Mesothelial cell of epicardium (in vitro differentiated cells): ENCODE measurements at places on chromosomes 13 and 19. TPM values are rescaled to one million over a fixed set of nuclear protein-coding genes. Genes with fewer than 3 reads are reported as not detected.

- DNase-seq: no peak
These were observed 40.4 kb downstream of the LRCH1 start for GRCh38 chr13:46593398-46593797.

The FBXO17 gene
- total RNA-seq: 72.7 to 77.3 TPM (median 72.8 TPM) in 3 replicates

DNA sequence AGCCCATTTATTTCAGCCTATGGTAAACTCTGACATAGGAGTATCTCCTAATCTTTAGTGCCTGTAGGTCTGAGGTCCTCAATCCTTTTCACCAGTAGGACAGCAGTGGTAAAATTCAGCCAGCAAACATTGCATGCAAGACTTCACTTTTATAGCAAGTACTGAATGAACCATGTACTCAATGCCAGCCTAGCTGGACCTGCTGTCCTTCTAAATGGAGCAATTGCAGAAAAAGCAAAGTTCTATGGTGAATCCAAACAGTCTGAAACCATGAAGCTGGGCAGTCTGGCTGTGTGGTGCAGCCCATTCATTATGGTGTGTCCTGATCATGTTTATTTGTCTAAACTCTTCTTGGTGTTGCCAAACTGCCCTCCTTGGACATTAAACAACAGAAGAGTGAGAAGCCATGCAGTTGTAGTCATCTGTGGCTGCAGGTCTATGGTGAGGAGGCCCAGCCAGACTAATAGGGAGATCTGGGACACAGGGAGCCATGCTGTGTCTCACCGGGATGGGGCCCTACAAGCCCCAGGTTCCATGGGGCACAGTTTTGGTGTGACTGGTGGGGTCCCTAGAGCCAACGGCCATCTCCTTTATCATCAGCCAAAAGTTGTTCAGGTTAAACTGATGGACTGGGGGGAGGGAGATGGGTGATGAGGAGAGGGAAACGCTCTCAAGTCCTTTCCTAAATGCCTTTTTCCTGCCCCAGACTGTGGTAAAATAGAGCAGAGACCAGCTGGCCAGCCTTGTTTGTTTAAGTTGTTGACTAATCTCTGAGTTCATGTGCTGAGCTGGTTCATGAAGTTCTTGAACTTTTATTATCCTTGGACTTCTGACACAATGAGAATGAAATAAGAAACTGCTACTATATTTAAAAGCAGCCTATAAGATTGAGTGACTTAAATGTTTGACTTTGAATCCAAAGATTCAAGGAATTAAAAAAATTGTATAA, 20.6 kb upstream of the TNFSF11 start:
- no peak for DNase-seq

- DNase-seq: peak; percentile 90
These were observed at the start of gene TRPM4 for GRCh38 chr19:49157445-49158224. Gene TRPM4 (plus strand): TSS chr19:49157792. CDS start chr19:49157867, 75 bp downstream.

DNA sequence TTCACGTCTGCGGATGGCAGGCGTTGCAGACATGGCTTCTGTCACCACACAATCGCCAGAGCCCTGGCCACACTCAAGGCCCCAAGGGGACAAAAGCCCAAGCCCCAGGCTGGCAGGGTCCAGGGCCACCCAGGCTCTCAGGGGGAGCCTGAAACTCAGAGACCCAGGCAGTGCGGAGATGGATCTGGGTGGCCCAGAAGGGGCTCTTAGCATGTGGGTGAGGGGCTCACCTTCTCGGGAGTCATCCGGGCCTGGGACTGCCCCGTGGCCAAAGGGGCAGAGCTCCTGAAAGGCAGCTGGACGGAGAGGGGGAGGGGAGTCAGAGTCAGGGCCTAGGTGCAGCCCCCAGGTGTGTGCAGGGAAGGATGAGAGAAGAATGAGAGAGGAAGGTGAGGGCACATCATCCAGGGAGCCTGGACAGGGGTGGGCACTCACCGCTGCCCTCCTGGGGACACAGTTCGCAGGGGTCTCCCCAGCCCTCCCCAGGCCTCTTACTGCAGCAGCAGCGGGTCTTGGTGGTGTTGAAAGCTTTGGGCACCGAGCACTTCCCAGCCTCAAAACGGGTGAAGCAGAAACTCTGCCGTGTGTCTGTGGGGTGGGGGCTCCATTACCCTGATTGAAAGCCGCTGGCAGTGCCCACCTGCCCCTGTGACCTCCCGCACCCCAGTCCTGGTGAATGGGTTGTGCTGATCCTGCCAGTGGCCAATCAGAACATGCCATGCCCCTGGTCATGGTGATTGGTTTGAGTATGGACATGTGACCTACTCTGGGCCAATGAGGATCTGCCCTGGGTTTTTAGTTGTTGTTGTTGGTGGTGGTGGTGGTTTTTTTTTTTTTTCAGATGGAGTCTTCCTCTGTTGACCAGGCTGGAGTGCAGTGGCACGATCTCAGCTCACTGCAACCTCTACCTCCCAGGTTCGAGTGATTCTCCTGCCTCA, 37.4 kb downstream of the CCL25 start:
- DNase-seq: no peak

The CEACAM16 gene
- total RNA-seq: not detected in 3 replicates

- no peak for DNase-seq
These were observed 19.8 kb downstream of the CEACAM7 start for GRCh38 chr19:41668315-41668714.

DNA sequence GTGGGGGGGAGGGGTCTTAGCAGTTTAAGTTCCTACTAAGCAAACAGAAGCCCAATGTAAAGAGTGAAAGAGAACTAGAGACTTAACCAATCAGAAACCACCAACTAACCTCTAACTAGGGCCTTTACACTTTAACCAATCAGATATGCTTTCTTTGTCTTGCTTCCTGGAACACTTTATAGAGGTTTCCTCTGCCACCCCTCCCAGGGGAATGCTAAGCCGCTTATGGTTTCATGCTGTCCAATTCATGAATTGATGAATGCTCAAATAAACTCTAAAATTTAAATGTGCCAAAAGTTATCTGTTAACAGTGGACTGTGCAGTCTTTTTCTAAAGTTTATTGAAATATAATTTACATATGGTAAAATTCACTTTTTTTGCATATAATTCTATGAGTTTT, 33.9 kb upstream of the LATS2 start:
- no peak for DNase-seq

The GPR4 gene
- total RNA-seq: 0.09 TPM in 1 of 3 replicates, not detected in the others

DNA sequence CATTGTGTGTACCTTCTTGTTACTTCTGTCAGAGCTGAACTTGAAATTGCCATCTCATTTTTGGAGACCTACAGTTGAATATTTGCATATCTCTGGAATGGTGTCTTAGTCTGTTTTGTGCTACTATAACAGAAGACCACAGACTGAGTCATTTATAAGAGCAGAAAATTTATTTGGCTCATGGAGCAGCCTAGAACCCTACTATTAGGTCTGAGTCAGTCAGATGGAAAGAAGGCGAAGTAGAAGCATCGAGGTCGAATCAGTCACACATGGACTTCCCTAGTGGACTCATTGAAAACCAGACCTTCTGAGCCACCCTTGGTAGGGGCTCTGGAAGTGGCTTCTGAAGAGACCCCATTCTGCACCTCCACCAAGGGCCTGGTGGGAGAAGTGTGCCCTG, 33.9 kb upstream of the TPT1 start:
- DNase-seq: no peak

- DNase-seq: no peak
These were observed 865 bp downstream of the ZNF382 start for GRCh38 chr19:36605877-36606478.

- DNase-seq: peak; percentile 91
These were observed at the start of the genes MED29 and PAF1 for GRCh38 chr19:39390751-39391437. Gene MED29 (plus strand): TSS chr19:39391378. CDS start chr19:39391423, 45 bp downstream. Gene PAF1 (minus strand): TSS chr19:39391106. CDS start chr19:39390864, 242 bp downstream.

The ODAD3 gene
- 0.95 to 1.7 TPM (median 1.4 TPM) in 3 replicates for total RNA-seq

The PALM3 gene
- 2.0 to 2.4 TPM (median 2.3 TPM) in 3 replicates for total RNA-seq

DNA sequence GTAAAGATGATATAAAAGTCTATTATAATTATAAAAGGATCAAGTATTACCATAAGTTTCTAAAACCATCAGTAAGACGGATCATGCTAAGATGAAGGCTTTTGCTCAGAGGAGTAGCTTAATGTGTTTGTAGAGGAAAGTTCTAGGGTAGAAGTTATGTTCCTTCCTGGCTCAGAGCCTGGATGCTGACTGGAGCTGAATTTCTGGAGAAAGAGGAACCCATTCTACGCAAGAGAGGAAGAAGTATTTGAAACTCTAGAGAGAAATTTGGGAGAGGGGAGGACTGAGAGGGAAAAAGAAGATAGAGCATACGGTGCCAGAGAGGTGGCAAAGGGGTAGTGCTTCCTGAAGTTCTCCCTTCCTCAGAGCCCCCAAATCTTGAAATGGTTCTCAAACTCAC, 51.4 kb upstream of the SGCG start:
- DNase-seq: no peak
